ENCODE measurements at places on chromosomes 2 and 18. TPM values are rescaled to one million over a fixed set of nuclear protein-coding genes. Genes with fewer than 3 reads are reported as not detected.
A peak's percentile ranks its signal among the peaks of the same experiment; 100 is the strongest.

CCDC85A gene
- not detected for total RNA-seq

- H3K27me3 ChIP-seq = no peaks in the 10 kb centered on the region
- no peak overlapping the region for H3K4me3 ChIP-seq
- no peaks in the 10 kb centered on the region for H3K4me1 ChIP-seq
- H3K36me3 ChIP-seq = no peaks in the 10 kb centered on the region
- no peak for DNase-seq
Measured at GRCh38 chr2:189560273-189560586, 20.4 kb downstream of the SLC40A1 start.

DNA sequence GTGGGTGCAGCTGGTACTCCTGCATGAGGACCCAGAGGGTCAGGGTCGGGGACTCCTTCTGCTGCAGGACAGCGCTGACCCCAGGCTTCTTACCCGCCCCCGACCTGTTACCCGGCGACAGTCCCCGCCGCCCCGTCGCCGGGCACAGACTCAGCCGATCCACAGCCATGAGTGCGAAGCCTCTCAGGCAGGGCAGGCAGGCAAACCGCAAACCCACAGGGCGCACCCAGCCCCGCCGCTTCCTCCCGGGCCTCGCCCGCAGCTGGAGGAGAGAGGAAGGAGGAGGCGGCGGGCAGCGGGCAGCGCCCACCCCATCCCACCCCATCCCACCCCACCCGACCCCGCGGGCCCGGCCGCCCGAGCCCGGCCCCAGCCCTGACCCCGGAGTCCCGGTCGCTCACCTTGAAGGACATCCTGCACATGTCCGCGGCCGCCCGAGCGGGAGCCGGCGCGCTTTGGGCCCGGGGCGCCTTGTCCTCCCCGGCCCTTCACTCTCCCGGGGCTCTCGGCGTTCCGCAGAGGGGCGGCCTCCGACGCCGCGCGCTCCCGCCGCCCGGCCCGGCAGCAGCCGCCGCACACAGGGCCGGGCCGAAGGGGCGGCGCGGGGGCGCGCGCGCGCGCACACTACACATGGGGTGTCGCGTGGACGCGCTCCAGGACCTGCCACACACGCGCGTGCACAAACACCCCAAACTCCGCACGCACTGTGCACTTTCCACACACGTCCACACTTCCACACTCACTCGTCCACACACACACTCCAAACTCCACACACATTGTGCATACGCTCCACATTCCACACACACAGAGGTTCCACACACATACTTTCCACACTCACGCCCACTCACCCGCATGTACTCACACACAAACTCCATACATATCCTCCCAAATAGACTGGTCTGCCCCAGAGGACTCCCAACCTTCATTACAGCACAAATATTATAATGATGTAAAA lies at the start of gene ANKRD29:
ANKRD29 (minus strand) TSS at position 603 of the 955 bp plus-strand sequence; CDS start at position 422, 181 bp downstream.
- peak within 1 kb of the TSS; percentile 65 for H3K4me3 ChIP-seq
- no peaks in the 10 kb centered on the region for H3K36me3 ChIP-seq
- DNase-seq = peak; percentile 53
- peaks cover 17% of the 10 kb centered on the region for H3K4me1 ChIP-seq

RNF144A gene
- total RNA-seq = 56.3 TPM

SPEG gene
- 0.41 TPM for total RNA-seq

DNA sequence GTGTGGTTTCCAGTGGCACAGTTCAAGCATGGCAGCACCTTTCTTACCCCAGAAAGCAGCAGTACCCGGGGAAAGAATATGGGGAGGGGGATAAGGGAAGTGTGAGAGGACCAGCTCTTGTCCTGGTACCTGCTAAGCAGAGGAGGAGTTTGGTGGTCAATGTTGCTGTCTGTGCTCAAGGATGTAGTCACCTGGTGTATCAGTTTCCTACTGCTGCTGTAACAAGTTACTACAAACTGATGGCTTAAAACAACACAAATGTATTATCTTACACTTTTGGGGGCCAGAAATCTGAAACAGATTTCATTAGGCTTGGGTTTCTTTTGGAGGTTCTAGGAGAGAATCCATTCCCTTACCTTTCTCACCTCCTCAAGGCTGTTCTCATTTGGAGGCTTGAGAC lies 77.5 kb downstream of the VSNL1 start:
- H3K4me3 ChIP-seq = no peak overlapping the region
- H3K27ac ChIP-seq = no peak overlapping the region
- no peak for DNase-seq

DNA sequence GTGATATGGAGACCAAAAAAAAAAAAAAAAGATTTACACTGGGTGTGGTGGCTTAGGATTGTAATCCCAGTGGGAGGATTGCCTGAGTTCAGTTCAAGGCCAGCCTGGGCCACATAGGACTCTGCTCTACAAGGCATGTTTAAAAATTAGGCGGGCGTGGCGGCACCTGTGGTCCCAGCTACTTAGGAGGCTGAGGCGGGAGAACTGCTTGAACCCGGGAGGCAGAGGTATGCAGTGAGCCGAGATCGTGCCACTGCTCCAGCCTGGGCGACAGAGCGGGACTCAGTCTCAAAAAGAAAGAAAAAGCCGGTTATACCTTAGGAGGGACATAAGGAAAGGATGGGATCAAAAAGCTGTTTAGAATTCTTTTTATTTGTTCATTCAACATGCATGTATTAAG lies 707 bp upstream of the SPDYA start:
- H3K36me3 ChIP-seq = no peaks in the 10 kb centered on the region
- peak overlapping the region; percentile 50 for H3K27ac ChIP-seq
- no peak for DNase-seq
- H3K4me1 ChIP-seq = peaks cover 9% of the 10 kb centered on the region

DNA sequence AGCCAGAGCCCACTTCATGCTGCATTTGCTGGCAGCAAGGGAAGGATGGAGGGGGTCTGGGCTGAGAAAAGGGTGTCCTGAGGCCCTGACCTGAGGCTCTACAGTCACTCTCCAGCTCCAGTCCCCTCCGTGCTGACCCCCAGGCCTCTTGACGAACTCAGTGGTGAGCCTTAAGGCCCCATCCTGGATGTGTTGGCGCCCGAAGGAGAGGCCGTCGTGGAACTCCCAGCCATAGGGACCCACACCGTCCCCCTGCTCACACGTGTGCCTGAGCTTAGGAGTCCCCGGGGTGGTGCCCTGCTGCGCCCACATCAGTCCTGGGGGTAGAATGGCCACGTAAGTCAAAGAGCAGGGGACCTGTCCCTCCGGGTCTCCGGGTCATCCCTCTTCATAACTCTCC lies 776 bp downstream of the MOGS start:
- H3K27me3 ChIP-seq = no peaks in the 10 kb centered on the region
- H3K4me1 ChIP-seq = peaks cover 9% of the 10 kb centered on the region
- DNase-seq = no peak
- peak overlapping the region; percentile 98 for H3K27ac ChIP-seq
- peaks cover 29% of the 10 kb centered on the region for H3K36me3 ChIP-seq

DNA sequence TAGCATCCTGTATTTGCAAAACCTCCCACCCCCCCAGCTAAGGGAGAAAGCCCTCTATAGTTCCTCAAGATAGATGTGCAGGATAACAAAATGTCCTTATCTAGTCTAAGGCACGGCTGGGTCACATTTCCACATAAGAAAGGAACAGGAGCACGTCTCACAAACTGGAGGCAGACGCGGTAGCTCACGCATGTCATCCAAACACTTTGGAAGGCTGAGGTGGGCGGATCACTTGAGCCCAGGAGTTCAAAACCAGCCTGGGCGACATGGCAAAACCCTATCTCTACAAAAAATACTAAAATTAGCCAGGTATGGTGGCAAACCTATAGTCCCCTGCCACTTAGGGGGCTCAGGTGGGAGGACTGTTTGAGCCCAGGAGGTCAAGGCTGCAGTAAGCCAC lies 9.3 kb downstream of the SF3B1 start:
- H3K36me3 ChIP-seq = peaks cover 4% of the 10 kb centered on the region
- peak overlapping the region; percentile 44 for H3K27ac ChIP-seq
- no peak overlapping the region for H3K4me3 ChIP-seq
- H3K4me1 ChIP-seq = peaks cover 34% of the 10 kb centered on the region
- no peaks in the 10 kb centered on the region for H3K27me3 ChIP-seq

PNKD gene
- total RNA-seq = 18.5 TPM

HNMT gene
- 2.2 TPM for total RNA-seq

TRIM43 gene
- not detected for total RNA-seq

GRCh38 chr2:27441226-27441926 lies 805 bp upstream of the KRTCAP3 start:
- H3K36me3 ChIP-seq = peaks cover 32% of the 10 kb centered on the region
- DNase-seq = no peak
- no peaks in the 10 kb centered on the region for H3K27me3 ChIP-seq
- H3K4me3 ChIP-seq = no peak overlapping the region

GRCh38 chr2:171512683-171513195 lies 9.5 kb upstream of the CYBRD1 start:
- H3K36me3 ChIP-seq = no peaks in the 10 kb centered on the region
- no peak for DNase-seq
- no peaks in the 10 kb centered on the region for H3K4me1 ChIP-seq
- no peak overlapping the region for H3K27ac ChIP-seq
- H3K27me3 ChIP-seq = no peaks in the 10 kb centered on the region

GRCh38 chr2:101803945-101804696 lies 106.6 kb downstream of the MAP4K4 start:
- no peak overlapping the region for H3K4me3 ChIP-seq
- no peaks in the 10 kb centered on the region for H3K27me3 ChIP-seq
- DNase-seq = no peak
- H3K27ac ChIP-seq = no peak overlapping the region

GRCh38 chr2:164622338-164623106 lies 1.2 kb upstream of the GRB14 start:
- no peaks in the 10 kb centered on the region for H3K27me3 ChIP-seq
- no peaks in the 10 kb centered on the region for H3K36me3 ChIP-seq
- no peak overlapping the region for H3K4me3 ChIP-seq
- H3K4me1 ChIP-seq = no peaks in the 10 kb centered on the region
- H3K27ac ChIP-seq = no peak overlapping the region

ALPI gene
- not detected for total RNA-seq

CCDC141 gene
- total RNA-seq = 35.1 TPM

- H3K4me3 ChIP-seq = no peak overlapping the region
- no peaks in the 10 kb centered on the region for H3K36me3 ChIP-seq
- no peaks in the 10 kb centered on the region for H3K4me1 ChIP-seq
- H3K27ac ChIP-seq = no peak overlapping the region
- no peak for DNase-seq
Measured at GRCh38 chr2:12262681-12263436, 453.9 kb upstream of the TRIB2 start.

DNA sequence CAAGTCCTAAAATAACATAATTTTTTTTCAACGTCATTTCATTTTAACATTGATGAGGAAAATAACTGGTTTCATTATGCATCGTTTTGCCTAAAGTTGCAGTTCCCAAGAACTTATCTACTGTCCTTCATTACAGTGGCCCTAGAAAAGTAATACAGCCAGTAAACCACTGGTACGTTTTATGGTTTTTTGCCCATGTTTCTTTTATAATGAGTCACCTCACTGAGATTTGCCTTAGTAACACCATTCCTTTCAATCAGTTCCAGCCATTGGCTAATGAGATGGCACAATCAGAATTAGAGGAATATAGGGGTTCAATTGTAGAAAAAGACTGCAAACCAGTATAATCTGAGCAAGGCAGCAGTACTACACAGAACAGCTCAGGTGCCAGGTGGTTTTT lies 422.6 kb upstream of the LYPD1 start:
- no peak overlapping the region for H3K4me3 ChIP-seq
- no peaks in the 10 kb centered on the region for H3K27me3 ChIP-seq
- no peak for DNase-seq
- no peaks in the 10 kb centered on the region for H3K4me1 ChIP-seq
- no peak overlapping the region for H3K27ac ChIP-seq

IWS1 gene
- 44.0 TPM for total RNA-seq

- H3K27me3 ChIP-seq = no peaks in the 10 kb centered on the region
- no peaks in the 10 kb centered on the region for H3K4me1 ChIP-seq
- no peak overlapping the region for H3K4me3 ChIP-seq
- H3K36me3 ChIP-seq = no peaks in the 10 kb centered on the region
- no peak overlapping the region for H3K27ac ChIP-seq
- no peak for DNase-seq
Measured at GRCh38 chr2:204089574-204089973, 153.0 kb downstream of the ICOS start.

TUBA4B gene
- not detected for total RNA-seq

DNA sequence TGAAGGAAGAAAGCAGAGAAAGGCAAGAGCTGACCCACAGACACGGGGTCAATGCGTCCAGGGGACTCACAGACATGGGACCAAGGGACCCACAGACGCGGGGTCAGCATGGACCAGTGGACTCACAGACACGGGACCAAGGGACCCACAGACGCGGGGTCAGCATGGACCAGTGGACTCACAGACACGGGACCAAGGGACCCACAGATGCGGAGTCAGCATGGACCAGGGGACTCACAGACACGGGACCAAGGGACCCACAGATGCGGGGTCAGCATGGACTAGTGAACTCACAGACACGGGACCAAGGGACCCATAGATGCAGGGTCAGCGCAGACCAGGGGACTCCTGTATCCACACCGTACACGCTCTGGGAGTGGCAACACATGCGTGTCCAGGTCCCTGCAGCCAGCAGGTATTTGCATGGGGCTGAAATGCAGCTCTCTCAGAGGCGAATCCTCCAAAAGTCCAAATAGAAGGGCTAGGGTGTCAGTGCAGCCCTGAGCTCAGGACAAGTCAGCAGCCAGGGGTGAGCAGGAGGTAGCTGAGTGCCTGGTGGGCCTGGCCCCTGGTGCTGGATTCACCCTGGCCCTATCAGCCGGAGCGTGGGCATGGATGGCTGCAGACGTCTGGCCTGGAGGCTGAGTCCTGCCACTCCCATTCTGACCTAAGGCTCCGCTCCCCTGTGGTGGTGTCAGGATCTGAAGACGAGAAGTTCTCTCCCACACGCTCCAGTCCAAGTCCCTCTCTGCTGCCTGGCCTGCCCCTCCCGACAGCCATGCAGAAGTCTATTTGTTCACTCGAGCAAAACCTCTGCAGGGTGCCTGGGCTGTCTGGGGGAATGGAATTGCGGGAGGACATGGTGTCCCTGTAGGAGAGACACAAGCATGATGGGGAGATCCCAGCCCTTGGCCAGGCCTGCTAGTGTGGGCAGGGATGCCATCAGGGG lies 28.5 kb downstream of the TMEM18 start:
- H3K36me3 ChIP-seq = no peaks in the 10 kb centered on the region
- no peak overlapping the region for H3K27ac ChIP-seq
- H3K27me3 ChIP-seq = no peaks in the 10 kb centered on the region
- no peak overlapping the region for H3K4me3 ChIP-seq
- DNase-seq = no peak

GRCh38 chr18:54150226-54150625 lies 74.2 kb downstream of the MBD2 start:
- no peak overlapping the region for H3K27ac ChIP-seq
- no peaks in the 10 kb centered on the region for H3K27me3 ChIP-seq
- peaks cover 27% of the 10 kb centered on the region for H3K36me3 ChIP-seq
- H3K4me3 ChIP-seq = no peak overlapping the region
- no peaks in the 10 kb centered on the region for H3K4me1 ChIP-seq
- DNase-seq = no peak

DNA sequence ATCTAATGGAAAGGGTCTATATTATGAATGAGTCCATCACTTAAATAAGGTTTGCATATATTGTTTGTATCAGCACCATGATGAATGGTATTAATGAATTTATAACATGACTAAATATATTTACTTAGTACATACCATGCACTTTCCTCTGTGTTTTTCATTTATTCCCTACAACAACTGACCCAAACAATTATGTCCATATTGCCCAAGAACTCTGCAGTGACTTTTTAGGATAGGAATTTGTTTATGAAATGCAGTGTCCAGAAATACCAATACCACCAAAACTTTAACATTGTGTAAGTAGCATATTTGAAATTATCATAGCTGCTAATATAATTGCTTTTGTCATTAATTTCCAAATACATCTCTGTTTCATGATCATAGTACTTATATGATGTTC lies 119.7 kb downstream of the WDR7 start:
- no peaks in the 10 kb centered on the region for H3K36me3 ChIP-seq
- no peaks in the 10 kb centered on the region for H3K27me3 ChIP-seq
- H3K27ac ChIP-seq = no peak overlapping the region

GAL3ST2 gene
- total RNA-seq = not detected

- H3K36me3 ChIP-seq = no peaks in the 10 kb centered on the region
- no peaks in the 10 kb centered on the region for H3K27me3 ChIP-seq
- H3K27ac ChIP-seq = no peak overlapping the region
Measured at GRCh38 chr2:175253871-175254270, 72.4 kb upstream of the ATP5MC3 start.

Data from naive thymus-derived CD4-positive, alpha-beta T cell (primary cell).